ENCODE measurements at places on chromosomes 7 and 10. TPM values are rescaled to one million over a fixed set of nuclear protein-coding genes. Genes with fewer than 3 reads are reported as not detected.
A peak's percentile ranks its signal among the peaks of the same experiment; 100 is the strongest.

- no peak for ATAC-seq
These were observed 197.3 kb downstream of the MACC1 start for GRCh38 chr7:20019757-20020432.

DNA sequence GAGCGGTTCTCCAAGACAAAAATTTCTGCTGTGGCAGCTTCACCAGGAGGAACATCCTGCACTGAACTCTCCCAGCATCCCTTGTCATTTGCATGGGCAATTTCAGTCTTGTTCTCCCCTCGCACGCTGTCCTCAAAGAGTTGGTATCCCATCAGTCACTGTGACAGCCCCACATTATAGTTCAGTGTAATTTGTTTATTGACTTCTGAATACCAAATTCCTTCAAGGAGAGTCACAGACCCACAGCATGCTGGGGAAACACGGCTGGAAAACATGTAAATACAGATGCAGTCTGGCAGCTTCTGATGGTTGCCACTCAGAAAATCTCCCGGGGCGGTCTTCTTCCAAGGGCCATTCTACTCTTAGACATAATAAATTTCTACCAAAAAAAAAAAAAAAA, 151.0 kb upstream of the NEBL start:
- ATAC-seq: peak; percentile 76

- no peak for ATAC-seq
These were observed 98.5 kb downstream of the CHN2 start for GRCh38 chr7:29292886-29293658.

DNA sequence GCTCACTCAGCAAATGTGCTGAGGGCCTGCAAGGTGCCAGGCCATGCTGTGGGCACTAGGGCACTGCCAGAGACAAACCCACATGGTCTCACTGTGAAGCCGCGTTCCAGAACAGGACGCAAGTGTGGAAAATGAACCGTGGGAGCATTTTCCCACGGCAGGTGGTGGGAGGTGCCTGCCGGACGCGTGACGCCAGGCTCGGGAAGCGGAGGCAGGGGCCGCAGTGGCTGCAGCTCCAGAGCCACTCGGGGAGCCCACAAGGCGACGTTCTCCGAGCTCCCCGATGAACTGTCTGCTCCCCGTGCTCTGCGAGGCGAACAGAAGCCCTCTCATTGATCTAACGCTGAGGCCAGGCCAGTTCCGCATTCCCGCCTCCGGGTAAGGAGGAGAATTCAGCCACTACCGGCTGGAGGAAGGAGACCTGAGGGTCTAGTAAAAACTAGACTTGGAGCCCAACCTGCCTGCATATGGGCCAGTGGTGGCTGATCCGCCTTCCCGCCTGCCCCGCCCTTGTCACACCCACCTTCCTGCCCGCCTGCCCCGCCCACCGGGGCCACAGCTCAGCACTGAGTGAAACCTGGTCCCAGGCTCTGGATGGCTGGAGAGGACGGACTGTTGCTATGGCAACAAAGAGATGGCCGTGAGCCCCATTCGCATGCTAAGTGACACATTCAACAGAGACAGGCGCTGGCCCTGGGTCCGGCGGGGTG, 13.1 kb downstream of the ADGRA1 start:
- peak; percentile 88 for ATAC-seq

The HOGA1 gene
- total RNA-seq: 0.63 TPM
